ENCODE measurements at places on chromosomes 6 and 20. TPM values are rescaled to one million over a fixed set of nuclear protein-coding genes. Genes with fewer than 3 reads are reported as not detected.

DNA sequence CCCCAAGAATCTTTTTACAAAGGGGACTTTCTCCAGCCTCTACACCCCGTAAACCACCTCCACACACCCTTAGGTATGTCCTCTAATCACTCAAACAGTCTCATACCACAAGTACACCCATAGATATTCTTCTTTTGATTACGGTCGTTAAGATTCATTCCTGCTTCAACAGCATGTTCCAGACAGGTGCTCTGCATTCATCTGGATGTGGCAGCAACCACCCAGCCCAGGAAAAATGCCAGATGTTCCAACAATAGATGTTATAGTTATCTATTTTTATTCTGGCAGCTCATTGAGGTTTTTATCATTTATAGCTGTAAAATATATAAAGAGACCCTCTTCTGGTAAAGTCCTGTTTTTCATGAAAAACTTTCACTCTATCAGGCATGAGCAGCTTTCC lies 60.7 kb downstream of the SIM1 start:
- peak; percentile 69 for DNase-seq

GRCh38 chr20:18255526-18255925 lies 32.8 kb upstream of the ZNF133 start:
- peak; percentile 63 for DNase-seq

- DNase-seq: no peak
Observed at GRCh38 chr6:1606780-1607515, 2.8 kb upstream of the FOXC1 start.

DNA sequence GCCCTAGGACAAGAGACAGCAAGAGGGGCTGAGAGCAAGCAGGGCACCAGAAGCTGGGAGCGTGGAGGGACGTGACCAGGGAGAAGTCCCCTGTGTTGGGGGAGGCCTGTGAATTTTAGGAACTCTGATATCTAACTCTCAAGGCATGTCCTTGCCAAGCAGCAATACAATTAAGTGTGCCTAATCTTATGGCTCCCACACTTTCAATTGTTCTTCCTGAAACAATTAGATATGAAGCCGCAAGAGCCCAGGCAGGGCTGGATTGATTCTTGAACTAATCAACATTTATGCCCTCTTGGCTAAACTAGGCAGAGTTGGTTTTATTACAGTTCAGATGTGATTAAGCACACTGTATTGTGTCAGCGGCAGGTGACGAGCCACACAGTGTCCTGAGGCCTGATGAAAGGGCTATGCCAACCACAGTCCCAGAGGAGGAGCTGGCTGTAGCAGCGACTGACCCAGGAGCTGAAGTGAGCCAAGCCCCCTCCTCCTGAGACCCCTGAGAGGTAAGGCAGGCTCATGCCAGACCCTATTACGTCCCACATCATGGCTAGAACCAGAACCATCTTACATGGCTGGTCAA lies 4.2 kb upstream of the MAVS start:
- DNase-seq: peak; percentile 43

- DNase-seq: no peak
Observed at GRCh38 chr6:35511562-35511941, 1.1 kb downstream of the TULP1 start.

GRCh38 chr20:32473231-32474008 lies 111.7 kb downstream of the NOL4L start:
- no peak for DNase-seq

GRCh38 chr6:65081756-65082155 lies 625.3 kb downstream of the EYS start:
- no peak for DNase-seq

GRCh38 chr20:59787538-59787890 lies 145.9 kb downstream of the SYCP2 start:
- no peak for DNase-seq

DNA sequence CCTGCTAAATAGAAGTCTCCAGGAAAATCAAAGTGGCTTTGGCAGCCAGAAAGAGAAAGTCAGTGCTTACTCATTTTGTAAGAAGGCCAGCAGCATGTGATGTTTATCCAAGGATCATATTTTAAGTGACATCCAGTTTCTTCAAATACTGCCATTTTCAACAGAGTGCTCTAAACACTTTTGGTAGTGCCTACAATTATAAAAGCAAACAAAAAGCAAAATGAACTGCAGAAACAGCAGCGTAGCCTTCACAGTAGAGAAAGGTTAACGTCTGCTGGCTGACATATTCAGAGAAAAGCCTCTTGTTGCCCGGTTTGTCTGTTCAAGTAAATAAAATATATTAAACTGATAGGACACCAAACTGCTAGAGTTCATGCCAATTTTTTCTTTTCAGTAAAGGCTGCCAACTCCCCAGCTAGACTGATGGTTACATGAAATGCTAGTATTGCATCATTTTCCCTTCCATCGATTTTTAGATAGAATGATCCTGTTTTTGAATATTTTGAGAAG lies 705.7 kb upstream of the SLC35B3 start:
- peak; percentile 2 for DNase-seq

DNA sequence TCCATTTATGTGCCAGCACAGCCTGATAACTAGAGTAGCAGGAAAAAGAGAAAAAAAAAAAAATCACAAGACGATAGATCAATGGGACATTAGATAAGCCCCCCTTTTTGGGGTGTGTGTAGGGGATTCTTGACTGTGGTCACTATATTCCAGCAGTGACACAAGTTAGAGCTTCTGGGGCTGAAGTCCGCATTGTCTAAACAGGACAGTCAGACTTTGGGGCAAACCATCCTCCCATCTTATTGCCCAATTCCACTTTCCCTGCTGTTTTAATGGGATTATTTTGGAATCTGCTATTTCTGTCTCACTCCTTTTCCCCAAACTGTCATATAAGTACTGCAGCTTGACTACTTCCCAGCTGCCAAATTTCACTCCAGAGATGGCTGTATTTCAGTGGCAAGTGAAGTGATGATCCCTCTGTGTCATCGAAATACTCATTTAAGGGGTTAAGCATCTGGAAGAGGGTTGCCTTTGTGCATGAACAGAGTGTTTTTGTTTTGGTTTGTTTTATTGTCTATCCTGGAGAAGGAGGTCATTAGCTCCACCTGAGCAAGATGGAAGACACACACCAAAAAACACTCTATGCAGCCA lies 182.5 kb downstream of the ATXN1 start:
- no peak for DNase-seq

DNA sequence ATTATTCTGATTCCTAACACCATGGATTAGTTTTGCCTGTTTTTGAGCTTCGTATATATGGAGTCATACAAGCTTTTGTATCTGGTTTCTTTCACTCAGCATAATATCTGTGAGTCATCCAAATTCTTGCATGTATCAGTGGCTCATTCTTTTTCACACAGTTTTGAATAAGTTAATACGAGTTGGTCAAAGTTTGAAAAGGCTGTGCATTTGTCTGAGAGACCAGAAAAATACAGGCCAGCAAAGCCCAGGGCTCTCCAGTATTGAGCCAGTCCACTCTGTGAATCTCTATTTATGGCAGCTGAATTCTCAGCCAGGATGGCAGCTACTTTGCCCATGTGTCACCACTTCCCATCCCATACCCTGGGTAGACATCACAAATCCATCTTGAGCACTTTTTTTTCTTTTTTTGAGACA lies 7.2 kb upstream of the CHMP4B start:
- peak; percentile 77 for DNase-seq

DNA sequence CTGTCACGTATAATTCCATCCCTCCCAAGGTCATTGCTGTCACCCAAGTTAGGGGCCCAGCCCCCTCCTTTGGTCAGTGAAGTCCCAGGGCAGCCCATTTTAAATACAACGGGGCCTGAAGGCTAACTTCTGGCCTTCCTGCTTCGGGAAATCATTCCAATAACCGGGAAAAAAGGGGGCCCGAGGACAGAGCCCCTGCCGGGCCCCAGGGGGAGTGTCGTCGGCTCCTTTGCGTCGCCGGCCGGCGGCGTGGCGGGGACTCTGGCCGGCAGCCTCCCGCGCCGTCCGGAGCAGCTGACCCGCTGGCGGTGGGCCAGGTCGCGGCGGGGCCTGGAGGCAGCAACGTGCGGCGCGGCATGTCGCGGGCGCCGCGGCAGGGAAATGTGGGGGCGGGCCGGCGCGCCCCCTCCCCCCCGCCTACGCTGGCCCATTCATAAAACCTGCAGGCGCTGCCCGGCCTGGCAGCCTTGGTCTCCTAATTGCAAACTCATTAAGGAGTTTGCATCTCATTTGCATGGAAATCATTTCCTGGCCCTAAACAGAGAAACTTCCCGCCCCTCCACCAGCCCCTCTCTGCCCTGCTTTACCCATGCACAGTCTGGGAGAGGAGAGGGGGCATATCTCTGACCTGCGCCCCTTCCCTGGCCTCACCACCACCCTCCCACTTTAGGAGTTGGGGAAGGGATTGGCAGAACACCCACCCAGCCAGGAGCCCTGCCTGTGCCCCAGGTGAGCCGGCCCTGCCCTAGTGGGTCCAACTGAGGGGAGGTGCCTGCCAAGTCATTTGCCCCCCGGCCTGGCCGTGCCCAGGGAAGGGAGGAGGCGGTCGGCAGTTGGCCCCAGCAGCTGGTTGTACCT lies 50.7 kb downstream of the MRPL14 start:
- no peak for DNase-seq

GRCh38 chr20:10412591-10413408 lies 21.2 kb downstream of the MKKS start:
- peak; percentile 12 for DNase-seq

- peak; percentile 63 for DNase-seq
Observed at GRCh38 chr6:111784433-111784832, 88.8 kb downstream of the FYN start.

- DNase-seq: no peak
Observed at GRCh38 chr6:95529762-95530161, 47.6 kb upstream of the MANEA start.

DNA sequence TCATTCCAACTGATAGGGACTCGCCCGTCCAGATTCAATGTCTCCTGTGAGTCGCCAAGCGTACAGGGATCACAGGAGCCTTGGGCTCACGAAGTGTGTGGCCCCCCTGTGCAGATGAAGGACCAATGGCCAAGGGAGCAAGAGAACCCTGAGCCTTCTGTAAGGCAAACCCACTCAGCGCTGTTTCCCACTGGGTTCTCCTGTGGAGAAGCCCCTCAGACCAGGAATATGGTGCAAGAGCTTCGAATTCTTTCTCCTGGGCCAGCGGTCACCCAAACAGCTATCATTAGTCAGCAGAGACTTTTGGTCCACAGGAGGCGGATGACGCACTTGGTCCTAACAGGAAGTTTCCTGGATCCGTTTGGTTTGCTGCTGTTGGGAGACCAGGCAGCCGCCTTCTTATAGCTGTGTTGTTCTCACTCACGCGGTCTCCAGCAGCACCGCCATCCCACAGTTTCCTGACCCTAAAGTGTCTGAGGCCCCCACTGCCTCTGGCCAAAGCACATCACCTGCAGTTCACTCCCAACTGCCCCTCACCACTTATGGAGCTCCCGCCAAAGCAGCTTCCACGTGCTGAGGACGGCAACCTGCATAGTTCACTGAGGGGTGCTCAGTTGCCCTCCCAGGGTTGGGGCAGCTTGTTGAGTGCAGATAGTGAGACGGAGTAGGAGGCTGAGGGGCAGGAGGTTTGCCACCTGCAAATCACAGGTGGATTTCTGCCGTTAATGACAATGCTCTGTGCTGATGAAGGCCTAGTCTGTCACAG lies 268.6 kb downstream of the ERMARD start:
- no peak for DNase-seq

DNA sequence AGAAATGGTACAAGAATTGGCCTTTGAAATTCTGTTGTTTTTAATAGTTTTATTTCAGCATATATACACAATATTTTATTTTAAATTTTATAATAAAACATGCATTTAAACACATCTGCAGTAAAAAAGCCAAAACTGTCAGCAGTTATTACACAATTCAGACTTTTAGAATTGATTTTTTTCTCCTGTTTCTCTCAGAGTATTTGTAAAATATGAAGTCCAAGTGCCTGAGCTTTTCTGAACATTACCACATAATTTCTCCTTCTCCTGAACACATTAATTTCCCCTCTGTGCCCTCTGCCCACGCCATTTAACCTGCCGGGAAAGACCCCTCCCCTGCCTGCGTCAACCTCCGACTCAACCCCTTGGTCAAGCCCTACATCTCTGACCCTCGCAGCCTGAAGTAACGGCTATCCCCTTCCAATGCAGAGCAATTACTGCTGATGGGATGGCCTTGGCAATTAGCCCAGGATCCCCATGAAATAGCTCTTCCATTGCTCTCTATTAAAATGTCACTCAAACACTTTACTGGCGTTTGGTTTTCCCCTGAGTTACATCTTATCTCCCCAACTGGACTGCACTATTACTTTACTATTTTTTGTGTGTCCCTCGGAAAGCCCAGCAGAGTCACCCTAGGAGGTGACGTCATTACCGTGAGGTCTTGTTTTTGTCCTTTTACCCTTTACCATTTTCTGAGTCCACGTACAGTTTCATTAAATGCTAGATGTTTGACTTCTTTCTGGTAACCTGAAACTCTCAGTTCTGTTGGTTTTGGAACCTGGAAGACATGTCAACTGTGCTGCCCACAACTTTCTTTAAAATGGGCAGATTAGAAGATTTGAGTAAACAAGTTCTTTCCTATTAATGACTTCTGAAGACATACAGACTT lies 146.7 kb upstream of the TAB2 start:
- no peak for DNase-seq

DNA sequence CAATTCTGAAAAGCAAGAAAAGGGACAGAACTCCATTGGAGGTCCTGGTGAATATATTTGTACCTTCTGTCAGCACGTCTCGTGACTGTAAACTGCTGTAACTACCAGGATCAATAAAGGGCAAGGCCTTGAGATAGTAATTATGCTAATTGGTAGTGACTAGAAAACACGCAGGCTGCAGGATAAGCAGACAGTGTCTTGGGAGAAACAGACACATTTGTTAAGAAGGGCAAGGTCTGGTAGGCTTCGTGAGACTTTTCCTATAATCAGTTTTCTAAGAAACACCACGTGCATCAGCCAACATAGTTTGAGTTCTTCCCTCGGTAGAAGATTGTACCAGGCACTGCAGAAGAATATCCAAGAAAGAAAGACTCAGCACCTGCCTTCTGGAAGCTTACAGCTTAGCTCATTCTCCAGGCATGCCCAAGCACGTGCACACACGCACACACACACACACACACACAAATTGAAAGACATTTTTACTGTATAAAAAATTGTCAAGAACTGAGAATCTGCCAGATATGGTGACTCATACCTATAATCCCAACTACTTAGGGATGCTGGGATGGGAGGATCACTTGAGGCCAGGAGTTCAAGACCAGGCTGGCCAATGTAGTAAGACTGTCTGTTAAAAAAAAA lies 167.0 kb upstream of the SASH1 start:
- no peak for DNase-seq

GRCh38 chr20:51400051-51400926 lies 142.2 kb downstream of the NFATC2 start:
- DNase-seq: no peak

GRCh38 chr6:126103993-126104392 lies 117.7 kb downstream of the TRMT11 start:
- DNase-seq: no peak

GRCh38 chr20:47362361-47363219 lies 6.1 kb upstream of the ZMYND8 start:
- no peak for DNase-seq

- DNase-seq: no peak
Observed at GRCh38 chr6:38480036-38480435, 159.7 kb downstream of the BTBD9 start.

- no peak for DNase-seq
Observed at GRCh38 chr20:33522256-33522820, 32.4 kb downstream of the CBFA2T2 start.

GRCh38 chr6:37665304-37665703 lies 32.4 kb downstream of the MDGA1 start:
- DNase-seq: no peak

SLC22A16 gene
- total RNA-seq: not detected

DUSP15 gene
- 0.64 TPM for total RNA-seq

OR2J1 gene
- total RNA-seq: not detected

FILIP1 gene
- 41.5 TPM for total RNA-seq

THBS2 gene
- 22.6 TPM for total RNA-seq

ADGRF4 gene
- total RNA-seq: not detected

RIPPLY2 gene
- not detected for total RNA-seq

BPIFB1 gene
- not detected for total RNA-seq

CD109 gene
- 32.3 TPM for total RNA-seq

All from myocyte (in vitro differentiated cells).